ENCODE measurements at places on chromosomes 2 and 18. TPM values are rescaled to one million over a fixed set of nuclear protein-coding genes. Genes with fewer than 3 reads are reported as not detected.

GRCh38 chr2:128282246-128282975, 36.3 kb downstream of the HS6ST1 start:
- no peak for DNase-seq

- no peak for DNase-seq
These were observed 388.7 kb downstream of the TNS1 start for GRCh38 chr2:217614096-217614495.

DNA sequence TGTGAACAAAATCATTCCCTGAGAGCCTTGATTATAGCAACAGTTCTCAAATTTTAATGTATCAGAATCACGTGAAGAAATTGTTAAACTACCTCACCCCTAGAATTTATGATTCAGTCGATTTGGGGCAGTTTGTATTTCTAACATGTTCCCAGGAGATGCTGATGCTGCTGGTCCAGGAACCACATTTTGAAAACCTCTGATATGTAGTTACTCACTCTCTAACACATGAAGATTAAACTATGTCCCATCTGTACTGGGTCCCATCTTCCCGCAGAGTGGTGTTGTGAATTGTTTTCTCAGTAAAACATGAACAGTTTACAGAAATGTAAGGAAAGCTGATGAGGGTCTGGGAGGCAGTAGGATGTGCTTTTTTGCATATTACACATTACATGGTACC, 223.1 kb downstream of the CDH20 start:
- DNase-seq: no peak

- DNase-seq: peak; percentile 88
These were observed 468 bp upstream of the SATB2 start for GRCh38 chr2:199458009-199458805.

GRCh38 chr2:30661173-30662107, 145.8 kb downstream of the CAPN13 start:
- no peak for DNase-seq

GRCh38 chr2:133169274-133169912, 398.9 kb downstream of the NCKAP5 start:
- no peak for DNase-seq

The ITSN2 gene
- total RNA-seq: 16.4 TPM

GRCh38 chr2:78992451-78992806, 33.1 kb upstream of the REG3G start:
- DNase-seq: peak; percentile 51
